ENCODE measurements at places on chromosomes 16 and 17.

- no peak for DNase-seq
These were observed 122.3 kb downstream of the SSH2 start for GRCh38 chr17:29807520-29808361.

DNA sequence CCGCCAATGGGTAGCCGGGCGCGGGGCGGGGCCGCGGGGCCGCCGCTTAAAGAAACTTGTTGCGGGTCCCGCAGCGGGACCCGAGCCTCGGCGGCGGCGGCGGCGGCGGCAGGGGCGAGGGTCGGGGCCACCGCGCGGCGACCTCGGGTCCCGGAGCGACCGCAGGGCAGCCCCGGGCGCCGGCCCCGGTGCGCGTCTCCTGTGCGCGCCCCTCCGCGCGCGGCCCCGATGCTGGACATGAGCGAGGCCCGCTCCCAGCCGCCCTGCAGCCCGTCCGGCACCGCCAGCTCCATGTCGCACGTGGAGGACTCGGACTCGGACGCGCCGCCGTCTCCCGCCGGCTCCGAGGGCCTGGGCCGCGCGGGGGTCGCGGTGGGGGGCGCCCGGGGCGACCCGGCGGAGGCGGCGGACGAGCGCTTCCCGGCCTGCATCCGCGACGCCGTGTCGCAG lies at the start of gene SOX8:
SOX8 (plus strand) TSS at position 76 of the 450 bp plus-strand sequence; CDS start at position 229, 153 bp downstream.
- DNase-seq = no peak

DNA sequence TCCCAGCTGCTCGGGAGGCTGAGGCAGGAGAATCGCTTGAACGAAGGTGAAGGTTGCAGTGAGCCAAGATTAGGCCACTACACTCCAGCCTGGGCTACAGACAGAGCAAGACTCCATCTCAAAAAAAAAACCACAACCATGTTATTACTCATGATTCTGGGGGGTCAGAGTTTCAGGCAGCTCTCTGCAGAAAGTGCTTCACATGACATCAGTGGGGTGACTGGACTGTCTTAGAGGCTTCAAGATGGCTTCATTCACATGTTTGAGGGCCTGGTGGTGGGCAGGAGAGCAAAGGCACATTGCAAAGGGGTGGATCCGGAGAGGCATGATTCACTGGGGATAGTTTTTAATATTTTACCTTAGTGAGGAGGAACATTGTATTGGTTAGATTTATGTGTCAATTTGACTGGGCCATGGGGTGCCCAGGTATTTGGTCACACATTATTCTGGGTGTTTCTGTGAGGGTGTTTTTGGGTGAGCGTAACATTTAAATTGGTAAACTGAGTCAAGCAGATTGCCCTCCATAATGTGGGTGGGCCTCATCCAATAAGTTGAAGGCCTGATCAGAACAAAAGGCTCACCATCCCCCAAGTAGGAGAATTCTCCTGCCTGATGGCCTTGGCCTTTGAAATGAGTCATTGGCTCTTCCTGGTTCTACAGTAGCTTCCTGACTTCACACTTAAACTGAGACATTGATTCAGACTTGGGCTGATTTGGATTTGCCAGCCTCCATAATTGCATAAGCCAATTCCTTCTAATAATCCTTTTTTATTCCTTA lies 109.8 kb downstream of the GOSR1 start:
- no peak for DNase-seq

DNA sequence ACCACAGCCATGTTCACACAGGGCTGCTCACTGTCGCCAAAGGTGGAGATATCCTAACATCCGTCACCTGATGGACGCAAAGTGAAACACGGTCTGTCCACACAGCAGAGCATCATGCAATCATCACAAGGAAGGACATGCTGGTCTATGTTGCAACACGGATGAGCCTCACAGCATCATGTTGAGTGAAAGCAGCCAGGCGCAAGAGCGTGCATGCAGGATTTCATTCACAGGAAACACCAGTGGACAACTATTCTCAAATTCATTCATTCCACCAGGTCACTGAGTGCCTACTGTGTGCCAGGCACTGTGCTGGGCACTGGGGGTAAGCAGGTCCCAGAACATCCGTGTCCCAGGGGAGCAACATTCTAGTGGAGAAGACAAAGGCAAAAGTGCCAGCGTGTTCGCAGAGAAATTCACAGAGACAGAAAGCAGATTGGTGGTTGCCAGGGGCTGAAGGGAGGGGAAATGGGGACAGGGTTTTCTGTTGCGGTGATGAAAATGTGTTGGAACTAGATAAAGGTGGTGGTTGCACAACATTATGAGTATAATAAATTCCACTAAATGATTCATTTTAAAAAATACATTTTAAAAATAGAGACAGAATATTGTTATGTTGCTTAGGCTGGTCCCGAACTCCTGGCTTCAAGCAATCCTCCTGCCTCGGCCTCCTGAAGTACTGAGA lies 22.7 kb upstream of the KCNJ12 start:
- peak; percentile 76 for DNase-seq
